ENCODE measurements at places on chromosomes 1 and 21.

- DNase-seq: no peak
Observed at GRCh38 chr1:109625176-109625575, 5.5 kb downstream of the AMPD2 start.

GRCh38 chr1:180424848-180425457, 77.4 kb downstream of the ACBD6 start:
- no peak for DNase-seq

DNA sequence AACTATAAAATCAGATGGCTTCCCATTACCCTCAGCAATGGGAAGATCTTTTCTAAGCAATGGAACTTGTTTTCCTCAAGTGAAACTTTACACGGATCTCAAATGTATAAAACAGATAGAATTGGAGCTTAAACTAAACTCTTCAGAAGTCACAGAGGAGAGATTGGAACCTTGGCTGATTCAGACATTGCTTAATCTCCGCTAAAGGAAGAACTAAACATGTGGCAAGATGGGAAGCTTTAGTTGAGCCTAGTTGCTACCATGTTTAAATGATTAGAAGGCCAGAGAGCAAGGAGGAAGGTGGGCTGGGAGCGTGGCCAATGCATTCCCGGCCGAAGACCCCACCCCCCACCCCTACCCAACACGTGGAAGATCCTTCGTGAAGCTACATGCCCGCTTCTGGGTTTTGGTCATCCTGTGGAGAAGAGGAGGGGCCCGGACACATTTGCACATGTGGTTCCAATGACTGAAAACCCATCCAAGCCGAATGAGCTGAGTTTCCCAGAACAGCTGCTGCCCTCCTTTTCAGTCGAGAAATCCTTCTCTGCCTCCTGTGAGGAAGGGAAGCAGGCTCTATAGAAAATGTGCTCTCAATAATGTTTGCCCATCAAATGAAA, 164.3 kb downstream of the MIS18A start:
- DNase-seq: no peak

- DNase-seq: no peak
Observed at GRCh38 chr1:54575605-54576290, 27.7 kb downstream of the ACOT11 start.

DNA sequence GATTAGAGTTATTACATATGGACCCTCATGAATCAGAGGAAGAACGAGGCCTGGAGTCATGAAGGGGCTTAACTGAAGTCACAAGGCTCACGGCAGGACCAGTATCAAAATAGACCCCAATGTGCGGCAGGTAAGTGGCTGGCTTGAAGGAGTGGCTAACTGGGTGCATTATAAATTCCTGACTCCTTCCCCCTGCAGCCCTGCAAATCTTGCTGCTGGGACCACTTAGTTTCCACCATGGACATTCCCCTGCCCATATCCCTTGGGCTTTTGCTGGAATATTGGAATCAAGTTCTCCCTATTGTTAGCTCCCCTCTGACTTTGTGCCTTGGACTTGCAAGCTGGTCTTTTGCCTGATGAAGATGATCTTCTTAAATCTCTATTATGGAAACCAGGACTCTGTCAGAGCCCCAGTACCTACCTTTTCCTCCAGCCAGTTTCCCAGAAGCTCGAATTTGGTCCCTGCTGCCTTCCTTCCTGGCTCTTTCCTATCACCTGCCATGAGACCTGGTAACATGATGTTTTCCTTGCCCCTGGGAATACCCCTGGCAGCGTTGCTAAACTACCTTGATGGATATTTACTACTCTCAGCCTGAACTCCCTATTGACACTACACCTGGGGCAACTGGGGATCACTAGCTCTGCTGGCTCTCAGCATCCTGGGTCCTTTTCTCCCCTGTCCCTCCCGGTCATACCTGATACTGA, 156.0 kb upstream of the JUN start:
- no peak for DNase-seq

GRCh38 chr21:7917729-7918128, 2603.7 kb upstream of the TPTE start:
- no peak for DNase-seq

DNA sequence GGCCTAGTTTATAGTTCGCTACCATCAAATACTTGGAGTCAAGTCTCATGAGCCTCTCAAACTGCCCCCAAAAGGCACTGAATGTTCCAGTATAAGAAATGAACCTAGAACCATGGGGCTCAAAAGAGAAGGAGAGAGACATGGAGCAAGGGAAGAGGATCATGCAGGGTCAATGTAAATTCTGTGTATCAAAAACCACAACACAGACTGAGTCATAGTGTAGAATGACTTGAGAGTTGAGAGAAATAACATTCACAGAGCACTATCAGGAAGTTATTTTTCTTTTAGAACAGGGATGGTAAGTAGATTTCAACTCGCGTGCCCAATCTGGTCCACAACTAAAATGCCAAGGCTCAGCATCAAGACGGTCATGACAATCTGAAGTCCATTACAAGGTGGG, 59.8 kb downstream of the GNG12 start:
- DNase-seq: no peak

DNA sequence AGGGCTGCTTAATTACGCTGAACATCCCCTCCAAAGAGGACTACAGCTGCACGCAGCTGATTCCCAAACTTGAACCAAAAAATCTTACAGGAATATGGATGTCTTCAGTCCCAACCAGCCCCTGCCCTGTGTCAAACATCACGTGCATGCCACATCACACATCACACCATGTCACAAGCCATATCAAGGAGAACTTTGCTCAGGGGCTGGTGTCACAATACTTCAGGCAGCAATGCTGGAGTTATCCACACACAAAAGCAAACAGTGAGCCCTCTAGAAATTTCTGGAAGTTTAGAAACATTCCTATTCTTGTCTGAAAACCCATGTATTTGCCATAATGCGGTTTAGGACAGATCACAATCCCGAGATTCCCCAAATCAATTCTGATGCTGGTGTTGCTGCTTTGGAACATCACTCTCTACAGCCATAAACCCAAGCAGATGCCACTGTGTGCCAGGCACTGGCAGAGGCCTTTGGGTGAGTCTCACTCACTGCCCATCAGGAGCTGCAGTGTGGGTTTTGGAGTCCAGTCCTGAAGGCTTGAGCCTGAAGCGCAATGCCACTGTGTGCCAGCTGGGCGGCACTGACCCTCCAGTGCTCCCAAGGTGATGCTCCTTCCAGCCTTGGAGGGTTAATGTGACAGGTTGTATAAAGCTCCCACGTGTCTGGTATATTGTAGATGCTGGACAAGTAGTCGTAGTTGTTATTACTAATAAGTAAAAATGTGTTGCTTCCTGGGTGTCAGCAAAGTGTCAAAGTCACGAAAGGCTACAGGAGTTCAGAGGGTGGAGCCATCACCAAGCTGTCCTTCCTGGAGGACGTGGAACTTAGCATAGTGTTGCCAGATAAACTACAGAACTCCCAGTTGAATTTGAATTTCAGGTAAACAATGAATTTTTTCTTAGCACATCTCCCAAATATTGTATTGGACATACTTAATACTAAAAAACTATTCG, 20.1 kb upstream of the EFNA1 start:
- DNase-seq: no peak

GRCh38 chr1:183609759-183610452, 19.6 kb upstream of the NCF2 start:
- DNase-seq: no peak

DNA sequence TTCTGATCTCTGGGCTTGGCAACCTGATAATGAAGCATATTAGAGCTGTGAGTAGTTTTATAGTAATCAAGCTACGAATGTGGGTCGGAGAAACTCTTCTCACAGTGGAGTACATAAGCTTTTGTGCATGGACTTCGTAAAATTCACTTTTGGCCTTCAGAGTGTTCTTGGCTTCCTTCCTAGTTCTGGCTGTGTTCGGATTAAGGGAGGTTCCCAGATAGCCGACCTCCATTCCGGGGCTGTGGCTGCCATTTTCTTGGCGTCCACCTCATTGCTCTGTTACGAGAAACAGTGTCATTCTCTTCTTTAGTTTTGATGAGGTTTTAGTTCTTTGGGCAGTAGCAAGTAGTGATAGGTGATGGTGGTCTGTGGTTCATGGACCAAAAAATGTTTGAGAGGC, 26.3 kb downstream of the CAMTA1 start:
- no peak for DNase-seq

DNA sequence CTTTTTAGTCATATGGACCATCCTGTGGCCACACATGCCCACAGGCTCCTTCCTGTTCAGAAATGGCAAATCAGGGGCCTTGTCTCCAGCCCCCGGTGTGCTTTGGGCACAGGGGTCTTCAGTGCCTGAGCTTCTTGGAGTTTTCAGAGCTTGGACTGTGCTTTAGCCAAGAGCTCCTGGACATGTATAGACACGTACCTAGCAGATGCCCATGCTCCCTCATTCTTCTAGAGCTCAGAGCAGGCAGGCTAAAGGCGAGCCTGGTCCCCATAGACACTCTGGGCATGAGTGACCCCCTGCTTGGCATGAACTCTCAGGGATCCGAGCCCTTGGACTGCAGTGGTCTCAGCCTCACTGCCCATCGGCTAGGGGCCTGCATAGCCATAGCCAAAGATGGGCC, 106.8 kb downstream of the EPHB2 start:
- no peak for DNase-seq

GRCh38 chr1:113765306-113766230, 6.3 kb upstream of the PHTF1 start:
- no peak for DNase-seq

- no peak for DNase-seq
Observed at GRCh38 chr1:202319381-202320080, 22.2 kb downstream of the UBE2T start.

GRCh38 chr1:44976252-44976651, 10.1 kb downstream of the EIF2B3 start:
- DNase-seq: no peak

GRCh38 chr1:157781048-157781447, 4.1 kb upstream of the FCRL2 start:
- no peak for DNase-seq

DNA sequence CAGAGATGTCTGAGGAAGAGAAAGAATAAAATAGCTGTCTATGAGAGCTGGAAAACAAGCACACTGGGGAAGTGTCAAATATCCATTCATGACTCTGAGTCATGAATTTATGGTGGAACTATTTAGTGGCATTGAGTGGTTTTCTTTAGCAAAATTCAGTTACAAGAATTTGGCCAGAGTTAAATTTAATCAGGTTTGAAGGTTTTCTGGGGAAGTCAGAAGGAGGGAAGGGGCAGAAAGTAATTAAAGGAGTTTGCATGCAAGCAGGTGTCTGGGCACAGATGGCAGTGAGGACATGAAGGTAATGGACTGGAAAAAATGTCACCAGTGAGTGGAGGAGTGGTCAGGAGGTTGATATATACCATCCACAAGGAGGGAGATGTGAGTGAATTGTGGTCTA, 121.9 kb upstream of the IVNS1ABP start:
- peak; percentile 9 for DNase-seq

DNA sequence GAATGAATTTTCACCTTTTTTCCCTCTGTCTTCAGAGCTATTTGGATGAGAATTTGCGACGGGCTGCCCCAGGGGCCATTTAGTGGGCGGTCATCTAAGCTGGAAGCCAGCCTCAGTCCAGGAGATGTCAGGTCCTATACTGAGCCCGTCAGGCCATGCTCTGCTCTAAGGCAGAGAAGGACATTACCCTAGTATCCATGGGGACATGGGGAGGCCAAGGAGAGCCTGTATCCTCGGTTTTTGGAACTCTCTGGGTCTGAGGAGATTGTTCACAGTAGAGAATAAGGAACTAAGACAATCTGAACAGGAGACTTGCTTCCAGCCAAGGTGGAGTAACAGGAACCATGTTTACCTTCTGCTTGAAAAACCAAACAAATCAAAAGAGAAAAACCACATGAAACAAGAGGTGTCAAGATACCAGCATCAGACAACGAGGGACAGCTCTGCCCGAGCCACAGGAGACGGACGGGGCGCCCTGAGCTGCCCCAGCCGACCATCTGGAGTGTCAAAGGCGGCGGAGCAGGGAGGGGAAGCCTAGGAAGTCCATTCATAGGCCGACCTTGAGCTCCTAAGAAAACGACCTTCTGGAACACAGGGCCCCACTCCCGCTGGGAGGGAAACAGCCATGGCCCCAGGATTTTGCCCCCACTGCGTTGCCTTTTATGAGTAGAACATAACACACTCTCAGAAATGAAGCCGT, 20.0 kb upstream of the ADARB1 start:
- DNase-seq: no peak

DNA sequence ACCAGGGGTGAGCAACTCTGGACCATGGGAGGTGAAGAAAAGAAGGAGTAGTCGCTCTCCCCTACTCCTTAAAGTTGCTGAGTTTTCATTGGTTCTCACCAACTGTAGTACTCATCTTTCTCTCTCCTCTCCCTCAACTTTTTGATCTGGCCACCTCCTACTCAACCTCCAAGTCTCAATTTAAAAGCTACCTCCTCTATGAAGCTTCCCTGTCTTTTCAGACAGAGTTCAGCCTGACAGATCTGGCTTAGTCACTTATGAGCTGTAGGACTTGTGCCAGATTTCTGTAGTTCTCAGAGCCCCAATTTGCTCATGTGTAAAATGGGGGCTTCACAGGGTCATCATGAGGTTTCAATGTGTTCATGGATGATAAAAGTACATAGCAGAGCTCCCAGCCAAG, 34.5 kb upstream of the HTR1D start:
- DNase-seq: no peak

DNA sequence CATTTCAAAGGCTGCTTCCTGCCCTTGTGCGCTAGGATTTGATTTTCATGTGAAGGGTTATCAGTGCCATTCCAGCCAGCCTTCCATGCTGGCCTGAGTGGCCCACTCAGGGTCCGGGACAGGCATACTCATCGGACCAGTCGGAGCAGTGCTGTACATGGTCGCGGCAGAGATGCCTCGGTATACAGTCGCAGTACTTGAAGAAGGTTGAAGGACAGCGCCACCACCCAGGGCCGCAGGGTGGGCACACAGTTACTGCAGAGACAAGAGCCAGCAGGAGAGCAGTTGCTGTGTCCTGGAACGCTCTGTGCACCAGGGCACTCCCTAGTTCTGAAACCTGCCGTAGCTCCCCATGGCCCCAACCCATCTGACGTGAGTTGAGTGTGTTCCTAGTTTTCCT, 9.1 kb downstream of the LDLRAD1 start:
- no peak for DNase-seq

Measured in activated CD4-positive, alpha-beta T cell treated with anti-CD3 and anti-CD28 coated beads, Interleukin-2, amount 50 U/mL, for 16 hours (primary cell).